ENCODE measurements at places on chromosomes 16 and 17. TPM values are rescaled to one million over a fixed set of nuclear protein-coding genes. Genes with fewer than 3 reads are reported as not detected.

The KRT33B gene
- polyA plus RNA-seq, result not detected

DNA sequence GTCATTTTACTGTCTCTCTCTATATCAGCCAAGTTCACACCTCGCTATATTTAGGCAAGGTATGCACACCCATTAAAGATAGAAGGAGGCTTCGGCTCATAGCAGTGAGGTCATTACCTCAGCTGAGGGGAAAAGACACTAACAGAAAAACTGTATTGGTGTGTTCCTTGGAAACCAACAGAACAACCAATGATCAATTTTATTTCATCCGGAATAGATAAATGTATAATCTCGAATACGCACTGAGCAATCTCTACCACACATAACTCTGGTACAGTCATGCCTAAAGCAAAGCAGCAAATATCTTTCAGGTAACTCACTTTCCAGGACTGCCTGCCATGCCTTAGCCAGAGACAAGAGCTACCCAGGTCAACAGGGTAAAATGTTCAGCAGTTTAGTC lies 109.9 kb upstream of the CORO6 start:
- DNase-seq, result no peak

- DNase-seq, result peak; percentile 21
Measured at GRCh38 chr17:57284984-57285646, 28.8 kb downstream of the MSI2 start.

DNA sequence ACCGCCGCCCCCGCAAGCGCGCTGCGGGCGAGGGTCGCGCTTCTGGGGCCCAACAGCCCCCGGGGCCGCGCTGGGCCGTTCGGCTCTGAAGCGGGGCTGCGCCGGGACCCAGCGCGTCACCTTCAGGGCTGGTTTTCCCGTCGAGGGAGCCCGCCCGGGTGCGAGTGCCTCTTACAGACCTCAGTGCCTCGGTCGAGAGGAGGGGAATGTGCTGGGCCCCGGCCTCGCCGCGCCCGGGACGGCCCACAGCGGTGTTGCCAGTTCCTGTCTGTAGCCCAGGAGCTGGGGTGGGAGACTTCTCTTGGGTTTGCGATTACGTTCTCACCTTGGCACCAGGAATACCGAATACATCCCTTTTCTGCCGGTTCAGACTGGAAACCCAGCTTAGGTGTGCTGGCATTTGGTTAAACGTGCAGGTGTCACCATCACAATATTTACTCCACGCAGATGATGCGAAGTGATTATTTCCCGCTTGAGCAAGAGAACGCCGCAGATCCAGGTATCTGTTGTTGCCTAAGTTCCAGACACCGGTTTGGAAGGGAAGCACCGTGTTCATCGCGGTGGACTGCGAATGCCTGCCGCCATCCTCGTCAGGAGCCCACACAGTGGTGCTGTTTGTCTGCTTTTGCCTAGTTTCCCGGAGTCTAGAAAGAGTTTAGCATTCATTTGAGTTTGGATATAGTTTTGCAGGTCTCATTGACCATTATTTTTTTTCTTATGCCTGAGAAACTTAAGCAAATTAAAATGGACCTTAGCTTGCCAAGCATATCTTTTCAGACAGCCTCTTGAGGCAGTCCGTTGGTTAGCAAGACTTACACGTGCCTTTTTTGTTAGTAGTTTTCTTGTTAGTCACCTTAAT lies 914 bp downstream of the MAP1LC3B start:
- DNase-seq, result peak; percentile 32

DNA sequence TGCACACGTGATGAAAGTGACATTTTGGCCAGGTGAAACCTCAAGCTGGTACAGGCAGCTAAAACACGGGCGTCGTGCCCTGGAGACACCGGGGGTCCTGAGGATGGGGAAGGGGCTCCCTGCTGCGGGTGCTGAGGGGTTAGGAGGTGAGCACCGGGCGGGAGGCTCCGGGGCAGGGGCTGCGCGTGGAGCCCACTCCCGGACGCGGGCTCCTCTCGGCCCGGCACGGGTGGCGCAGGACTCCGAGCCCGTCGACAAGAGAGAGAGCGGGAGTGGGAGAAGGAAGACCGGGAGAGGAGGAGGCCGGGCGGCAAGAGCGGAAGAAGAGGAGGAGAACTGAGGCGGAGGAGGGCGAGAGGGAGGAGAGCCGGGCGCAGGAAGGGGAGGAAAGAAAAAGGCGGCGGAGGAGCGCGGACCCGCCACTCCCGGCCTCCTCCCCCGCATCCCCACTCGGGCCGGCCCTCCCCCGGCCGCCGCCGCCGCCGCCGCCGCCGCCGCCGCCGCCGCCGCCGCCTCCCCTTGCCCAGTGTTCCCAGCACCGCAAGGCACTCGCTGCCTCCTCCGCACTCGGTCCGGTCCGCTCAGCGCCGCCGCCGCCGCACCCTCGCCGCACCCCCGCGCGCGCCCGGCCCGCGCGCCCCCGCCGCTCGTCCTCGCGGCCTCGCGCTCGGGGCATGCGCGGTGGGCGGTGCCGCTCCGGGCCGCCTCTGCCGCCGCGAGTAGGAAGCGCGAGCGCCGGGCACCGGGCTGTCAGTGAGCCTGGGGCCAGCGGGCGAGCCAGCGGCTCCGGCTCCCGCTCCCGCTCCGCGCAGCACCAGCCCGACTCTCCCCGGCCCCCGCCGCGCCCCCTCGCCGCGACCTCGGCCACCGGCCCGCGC lies at the start of gene PRKCA:
Gene PRKCA, plus strand, starts transcription at position 750 of the 878 bp plus-strand sequence.
- peak; percentile 60 for DNase-seq

- no peak for DNase-seq
Measured at GRCh38 chr16:48498769-48499631, 111.0 kb downstream of the N4BP1 start.

GRCh38 chr17:80225230-80225629 lies 5.0 kb downstream of the SLC26A11 start:
- DNase-seq, result no peak

- DNase-seq, result no peak
Measured at GRCh38 chr16:29804455-29805231, 1.7 kb upstream of the MAZ start.

DNA sequence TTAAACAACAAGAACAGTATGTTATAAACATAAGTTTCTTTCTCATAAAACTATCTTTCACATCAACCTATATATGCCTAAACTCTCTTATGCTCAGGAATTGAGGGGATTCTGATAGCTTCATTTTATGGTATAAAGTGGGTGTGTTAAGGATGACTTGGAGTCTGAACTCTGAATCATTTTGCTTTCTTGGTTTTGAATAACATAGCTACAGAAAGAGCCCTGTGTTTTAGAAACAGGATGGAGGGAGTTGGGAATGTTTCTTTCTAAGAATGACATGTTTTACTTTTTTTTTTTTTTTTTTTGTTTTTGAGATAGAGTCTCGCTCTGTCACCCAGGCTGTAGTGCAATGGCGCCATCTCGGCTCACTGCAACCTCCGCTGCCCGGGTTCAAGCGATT lies 50.1 kb downstream of the RHOT1 start:
- DNase-seq, result no peak

The KRTAP1-5 gene
- not detected for polyA plus RNA-seq

DNA sequence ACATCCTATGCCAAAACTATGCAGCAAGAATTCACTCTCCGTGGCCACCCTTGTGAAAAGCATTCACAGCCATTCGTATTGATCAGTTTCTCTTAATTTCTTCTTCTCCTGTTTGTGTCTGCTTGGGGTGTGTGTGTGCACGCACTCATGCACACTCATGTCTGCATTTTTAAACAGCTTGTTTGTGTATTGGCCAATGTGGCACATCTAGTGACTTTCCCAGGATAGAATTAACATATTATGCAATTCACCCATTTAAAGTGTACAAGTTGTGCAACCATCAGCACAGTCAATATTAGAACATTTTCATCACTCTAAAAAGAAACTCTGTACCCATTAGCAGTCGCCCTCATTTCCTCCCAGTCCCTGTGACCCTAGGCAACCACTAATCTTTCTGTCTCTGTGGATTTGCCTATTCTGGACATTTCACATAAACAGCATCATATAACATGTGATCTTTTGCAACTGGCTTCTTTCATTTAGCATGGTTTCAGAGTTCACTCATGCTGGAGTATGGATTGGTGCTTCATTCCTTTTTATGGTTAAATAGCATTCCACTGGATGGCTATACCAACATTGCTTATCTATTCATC lies 20.1 kb downstream of the IRX3 start:
- DNase-seq, result no peak

DNA sequence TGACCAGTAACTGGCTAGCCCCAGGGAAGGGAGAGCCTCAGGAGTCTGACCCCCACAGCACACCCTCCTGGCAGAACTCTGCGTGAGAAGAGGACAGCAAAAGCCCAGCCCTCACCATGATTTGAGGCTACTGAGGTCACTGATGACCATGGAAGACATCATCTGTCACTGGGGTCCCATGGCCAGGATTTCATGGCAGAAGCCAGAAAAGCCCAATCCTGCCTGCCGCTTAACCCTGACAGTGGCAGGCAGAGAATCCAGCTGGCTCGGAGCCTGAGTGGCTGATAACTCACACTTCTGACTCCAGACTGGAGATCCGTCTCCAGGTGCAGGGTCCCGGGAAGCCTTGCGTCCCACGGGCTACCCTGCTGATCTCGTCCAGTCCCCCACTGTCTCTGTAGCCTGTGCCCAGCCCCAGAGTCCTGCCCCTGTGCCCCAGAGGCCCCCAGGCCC lies 17.5 kb downstream of the GRIN2C start:
- no peak for DNase-seq

DNA sequence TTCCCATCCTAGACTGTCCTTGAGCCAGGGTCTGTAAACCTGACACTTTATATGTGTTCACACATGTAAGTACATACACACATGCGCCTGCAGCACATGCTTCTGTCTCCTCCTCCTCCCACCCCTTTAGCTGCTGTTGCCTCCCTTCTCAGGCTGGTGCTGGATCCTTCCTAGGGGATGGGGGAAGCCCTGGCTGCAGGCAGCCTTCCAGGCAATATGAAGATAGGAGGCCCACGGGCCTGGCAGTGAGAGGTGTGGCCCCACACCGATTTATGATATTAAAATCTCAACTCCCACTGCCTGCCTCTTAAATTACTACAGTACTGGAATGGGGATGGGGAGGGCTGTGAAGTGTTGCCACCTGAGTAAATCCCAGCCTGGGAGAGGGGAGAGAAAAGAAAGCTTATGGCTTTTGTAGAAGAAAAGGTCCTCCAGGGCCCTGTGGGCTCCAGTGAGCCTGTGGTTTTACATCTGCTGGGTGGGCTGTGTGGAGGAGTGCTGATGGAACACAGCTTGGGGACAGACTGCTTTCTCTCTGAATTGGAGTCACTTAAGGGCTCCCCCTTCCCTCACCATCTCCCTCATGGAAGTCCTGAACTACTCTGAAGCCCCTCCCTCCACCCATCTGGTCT lies 990 bp upstream of the WNK4 start:
- no peak for DNase-seq

The DNAI2 gene
- polyA plus RNA-seq, result not detected

DNA sequence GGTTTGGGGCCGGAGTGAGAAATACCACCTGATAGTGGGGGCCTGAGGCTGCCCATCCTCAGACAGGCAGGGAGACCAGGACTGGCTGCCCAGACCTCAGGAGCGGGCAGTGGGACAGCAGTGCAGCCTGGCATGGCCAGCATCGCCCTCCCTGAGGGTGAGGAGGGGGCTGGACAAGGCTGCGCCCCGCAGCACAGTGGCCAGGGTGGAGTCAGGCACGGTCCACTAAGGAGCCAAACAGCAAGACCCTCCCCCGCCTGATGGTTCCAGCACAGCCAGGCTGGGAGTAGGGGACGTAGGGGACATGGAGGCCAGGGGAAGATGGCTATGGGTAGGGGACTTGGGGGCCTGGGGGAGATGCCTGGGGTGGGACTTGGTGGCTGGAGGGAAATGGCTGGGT lies 3.3 kb downstream of the ZNF598 start:
- no peak for DNase-seq

The HEATR9 gene
- polyA plus RNA-seq, result not detected

- no peak for DNase-seq
Measured at GRCh38 chr17:43329183-43329582, 69.6 kb upstream of the ARL4D start.

- DNase-seq, result peak; percentile 4
Measured at GRCh38 chr16:14600164-14600563, 29.9 kb downstream of the PARN start.

The SNAI3 gene
- 22.9 TPM for polyA plus RNA-seq

The MYH2 gene
- not detected for polyA plus RNA-seq

GRCh38 chr16:15770107-15770506 lies 86.7 kb downstream of the MYH11 start:
- no peak for DNase-seq

GRCh38 chr17:9258115-9259015 lies 237.1 kb downstream of the NTN1 start:
- no peak for DNase-seq

DNA sequence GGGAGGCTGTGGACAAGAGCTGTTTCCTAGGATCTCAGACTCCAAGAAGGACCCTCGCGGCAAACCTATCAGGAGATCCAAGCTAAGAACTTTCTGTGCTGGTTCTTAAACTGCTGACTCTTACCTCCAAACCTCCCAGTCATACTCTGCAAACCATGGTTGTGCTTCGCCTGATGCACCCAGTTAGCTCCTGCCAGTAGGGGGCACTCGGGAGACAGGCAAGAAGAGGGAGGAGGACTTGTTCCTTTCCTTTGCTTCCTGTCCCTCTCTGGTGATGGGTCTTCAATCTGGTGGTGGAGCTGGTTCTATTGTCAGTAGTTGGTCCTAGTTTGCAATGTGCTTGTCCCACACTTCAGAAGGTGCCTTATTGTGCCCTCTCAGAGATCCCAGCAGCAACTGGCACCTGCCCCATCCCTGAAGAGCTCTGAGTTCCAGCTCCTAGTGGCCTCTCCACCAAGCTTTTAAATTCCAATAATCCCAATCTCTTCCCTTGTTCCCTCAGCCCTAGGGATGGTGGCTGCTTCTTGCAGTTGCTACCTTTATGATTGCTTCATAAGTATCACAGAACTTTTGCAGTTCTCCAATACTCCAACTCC lies 113.5 kb upstream of the RPL38 start:
- no peak for DNase-seq

DNA sequence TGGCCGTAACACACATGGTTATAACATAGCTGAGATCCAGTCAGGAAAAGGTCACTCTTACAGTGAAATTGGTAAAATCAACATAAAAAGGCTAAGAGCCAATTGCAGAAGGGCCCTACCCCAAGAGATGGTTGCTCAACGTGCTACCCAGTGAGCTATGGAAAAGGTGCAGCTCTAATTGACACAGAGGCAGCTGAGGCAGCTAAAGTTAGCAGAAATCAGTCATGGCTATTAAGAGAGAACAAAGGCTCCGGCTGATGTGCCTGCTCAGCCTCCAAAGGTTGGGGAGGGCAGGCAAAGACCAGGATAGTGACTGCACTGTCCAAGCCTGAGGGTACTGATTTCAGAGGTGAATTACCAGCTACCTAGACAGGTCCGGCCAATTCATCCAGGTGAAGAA lies 76.5 kb upstream of the ATP2A3 start:
- no peak for DNase-seq

The RAMP2 gene
- not detected for polyA plus RNA-seq
